Stimulated activated CD8-positive, alpha-beta memory T cell treated with anti-CD3 and anti-CD28 coated beads, Interleukin-7, amount 100 ng/mL, for 48 hours (primary cell): ENCODE measurements at places on chromosomes 7 and 10.
A peak's percentile ranks its signal among the peaks of the same experiment; 100 is the strongest.

DNA sequence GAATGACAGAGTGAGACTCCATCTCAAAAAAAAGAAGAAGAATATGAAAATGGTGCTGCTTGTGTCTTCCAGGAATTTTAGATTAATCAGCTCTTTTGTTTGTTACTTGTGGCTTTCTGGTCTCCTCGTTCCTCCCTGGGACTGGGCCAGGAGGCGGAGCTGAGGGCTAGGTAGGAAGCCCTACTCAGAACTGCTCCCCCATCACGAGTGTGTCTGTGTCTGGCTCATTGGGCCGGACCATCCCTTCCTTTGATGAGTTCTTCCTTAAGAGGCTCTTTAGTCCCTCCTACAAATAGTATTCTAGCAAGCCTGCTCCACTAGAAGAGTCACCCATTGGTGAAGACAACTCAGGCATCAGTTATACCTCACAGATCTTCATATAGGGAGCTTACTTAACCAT, 56.8 kb upstream of the YAE1 start:
- no peak for DNase-seq

DNA sequence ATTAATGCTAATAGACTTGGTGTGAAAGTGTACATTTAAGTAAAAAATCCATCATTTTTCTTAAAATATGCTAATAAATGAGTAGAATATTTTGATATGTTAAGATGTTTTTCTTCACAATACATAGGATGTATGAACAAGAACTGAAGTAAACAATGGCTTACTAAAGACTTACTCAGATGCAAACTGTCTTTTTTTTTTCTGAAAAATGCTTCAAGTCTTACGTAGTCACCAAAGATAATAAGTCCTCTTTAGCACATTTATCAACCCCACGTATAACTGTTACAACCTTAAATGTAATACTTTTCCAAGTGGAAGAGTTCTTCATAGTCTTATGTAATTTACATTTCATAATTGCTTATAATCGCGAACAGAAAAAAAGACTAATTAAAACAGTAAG, 54.8 kb downstream of the MDFIC start:
- no peak for DNase-seq

GRCh38 chr10:26755443-26755903, 58.0 kb downstream of the PDSS1 start:
- no peak for DNase-seq

DNA sequence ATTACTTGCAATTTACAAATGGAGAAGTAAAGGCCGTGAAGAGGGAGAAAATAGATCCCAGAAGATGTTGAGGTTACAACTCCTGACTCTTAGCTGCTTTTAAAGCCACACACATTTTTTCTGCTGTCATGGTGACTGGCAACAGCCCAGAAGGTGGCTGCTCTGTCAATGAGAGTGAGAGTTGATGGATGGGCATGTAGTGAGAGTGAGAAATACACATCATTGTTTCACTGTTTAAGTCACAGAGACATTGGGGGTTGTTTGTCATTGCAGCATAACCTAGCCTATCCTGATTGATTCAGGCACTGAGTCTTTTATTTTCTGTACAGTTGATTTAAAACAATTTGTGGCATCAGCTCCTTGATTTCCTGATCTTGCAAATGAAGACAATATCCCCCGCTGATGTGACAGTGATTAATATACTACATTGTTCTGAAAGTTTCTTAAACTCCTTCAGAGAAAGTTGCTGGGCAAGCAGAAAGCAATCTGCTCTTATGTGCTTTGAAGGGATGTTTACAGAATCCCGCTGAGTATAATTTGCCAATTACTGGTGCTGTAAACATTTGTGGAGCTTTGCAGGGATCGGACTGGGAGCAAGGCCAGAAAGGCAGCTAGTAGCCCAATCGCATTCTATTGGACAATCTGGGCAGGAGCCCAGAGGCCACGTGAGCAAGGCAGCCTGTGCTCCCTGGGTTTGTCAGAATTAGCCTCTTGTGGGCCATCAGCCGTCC, 229.6 kb downstream of the PRPF18 start:
- DNase-seq, result no peak

GRCh38 chr7:121547544-121548092, 151.5 kb upstream of the FAM3C start:
- DNase-seq, result no peak

DNA sequence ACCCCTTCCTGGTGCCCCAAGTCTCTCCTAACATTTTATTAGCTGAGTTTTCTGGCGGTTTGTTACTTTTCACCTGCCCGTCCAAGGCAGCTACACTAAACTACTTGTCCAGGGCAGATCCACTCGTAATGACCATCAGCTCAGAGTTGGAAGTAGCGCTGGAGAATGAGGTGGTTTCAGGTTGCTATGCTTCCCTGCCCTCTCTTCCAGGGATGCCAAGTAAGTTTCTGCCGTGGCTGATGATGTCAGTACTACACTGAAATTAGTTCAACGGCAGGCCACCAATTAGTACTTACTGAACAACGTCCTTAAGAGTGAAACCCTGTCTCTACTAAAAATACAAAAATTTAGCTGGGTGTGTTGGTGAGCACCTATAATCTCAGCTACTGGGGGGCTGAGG, 55.2 kb downstream of the DIP2C start:
- no peak for DNase-seq

GRCh38 chr10:132254841-132255240, 52.9 kb downstream of the STK32C start:
- DNase-seq, result no peak

- no peak for DNase-seq
Observed at GRCh38 chr10:23826421-23826820, 382.5 kb upstream of the KIAA1217 start.

- no peak for DNase-seq
Observed at GRCh38 chr10:15316871-15317464, 54.1 kb downstream of the FAM171A1 start.

DNA sequence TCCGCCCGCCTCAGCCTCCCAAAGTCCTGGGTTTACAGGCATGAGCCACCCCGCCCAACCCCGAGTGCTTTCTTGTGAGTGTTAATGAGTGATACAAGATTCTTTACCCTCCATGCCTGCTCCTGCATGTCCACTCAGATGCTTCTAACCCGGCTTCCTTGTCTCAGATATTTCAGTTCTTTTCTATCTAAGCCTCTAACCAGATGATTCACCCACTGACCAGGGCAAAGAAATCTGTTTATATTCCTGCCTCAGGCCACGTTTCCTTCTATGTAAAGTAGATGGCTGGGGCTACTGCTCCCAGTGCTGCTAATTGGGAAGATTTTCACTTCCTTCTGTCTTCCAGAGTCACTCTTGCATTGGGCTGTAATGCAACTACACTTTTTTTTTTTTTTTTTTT, 395.1 kb upstream of the ANKRD30A start:
- DNase-seq, result no peak

- peak; percentile 59 for DNase-seq
Observed at GRCh38 chr7:98878365-98879197, at the start of gene TRRAP. TRRAP (plus strand) TSS chr7:98878532; CDS start chr7:98881151, 2,619 bp downstream.

DNA sequence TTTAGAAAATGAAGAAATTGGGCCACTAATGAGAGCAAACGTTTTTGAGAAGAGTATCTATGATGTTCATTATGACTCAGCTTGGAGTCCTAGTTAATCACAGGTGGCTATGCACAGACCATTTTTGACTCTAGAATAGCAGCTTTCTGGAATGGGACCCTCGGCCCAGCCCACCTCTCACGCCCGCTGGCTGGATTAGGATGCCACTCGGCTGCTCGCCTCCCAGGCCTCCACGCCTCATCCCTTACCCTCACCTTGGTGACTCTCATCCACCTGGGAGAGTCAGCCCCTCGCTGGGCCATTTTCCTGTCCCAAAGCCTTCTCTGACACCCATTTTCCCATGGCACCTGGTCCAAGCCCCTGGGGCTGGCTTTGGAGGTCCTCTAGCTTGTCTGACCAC, 173.6 kb downstream of the ADAM12 start:
- no peak for DNase-seq

DNA sequence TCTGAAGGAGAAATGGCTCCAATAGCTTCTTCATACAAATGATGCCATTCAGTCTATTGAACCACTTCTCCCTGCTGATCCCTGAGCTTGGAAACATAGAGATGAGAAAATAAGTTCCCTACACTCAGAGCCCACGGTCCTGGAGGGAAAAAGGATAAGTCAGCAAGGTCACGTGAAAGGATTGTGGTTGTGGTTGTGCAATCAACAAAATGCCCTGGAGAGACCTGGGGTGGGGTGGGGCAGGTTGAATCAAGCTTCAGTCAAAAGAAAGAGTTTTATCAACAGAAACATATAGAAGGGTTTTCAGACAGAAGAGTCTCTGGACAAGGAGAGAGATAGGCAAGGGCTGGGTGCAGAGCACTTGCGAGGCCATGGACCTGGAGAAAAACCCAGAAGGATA, 30.1 kb downstream of the C10orf90 start:
- no peak for DNase-seq

DNA sequence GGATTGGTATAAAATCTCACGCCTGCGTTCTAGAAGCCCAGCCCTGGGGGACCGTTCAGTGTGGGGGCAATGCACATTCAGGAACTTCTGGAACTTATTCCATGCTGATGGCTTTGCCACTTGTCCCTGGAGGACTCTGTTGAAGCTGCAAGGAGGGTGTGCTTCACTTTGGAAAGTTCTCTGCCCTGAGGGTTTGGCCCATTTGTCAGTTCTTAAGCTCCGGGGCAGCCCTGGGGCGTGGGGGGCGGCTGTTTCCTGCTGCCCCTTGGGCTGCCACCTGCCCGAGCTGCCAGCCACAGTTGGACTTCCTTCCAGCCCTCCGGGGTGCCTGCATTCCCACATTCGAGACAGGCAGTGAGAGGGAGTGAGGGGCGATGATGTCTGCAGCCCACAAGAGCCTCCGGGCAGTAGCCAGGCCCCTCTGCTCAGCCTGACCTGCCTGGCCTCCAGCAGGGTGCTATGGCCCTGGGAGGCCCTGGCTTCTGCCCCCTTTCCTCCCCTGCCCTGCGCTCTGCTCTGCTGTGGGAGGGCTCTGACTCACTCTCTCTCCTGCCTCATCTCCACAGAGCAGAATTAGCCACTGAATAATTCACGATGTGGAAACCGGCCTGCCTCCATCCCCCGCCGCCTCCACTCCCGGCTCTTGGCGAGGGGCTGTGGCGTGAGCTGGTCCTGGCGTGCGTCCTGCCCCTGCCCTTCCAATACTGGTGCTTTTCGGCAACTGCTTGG, 1.9 kb downstream of the TTYH3 start:
- peak; percentile 39 for DNase-seq

DNA sequence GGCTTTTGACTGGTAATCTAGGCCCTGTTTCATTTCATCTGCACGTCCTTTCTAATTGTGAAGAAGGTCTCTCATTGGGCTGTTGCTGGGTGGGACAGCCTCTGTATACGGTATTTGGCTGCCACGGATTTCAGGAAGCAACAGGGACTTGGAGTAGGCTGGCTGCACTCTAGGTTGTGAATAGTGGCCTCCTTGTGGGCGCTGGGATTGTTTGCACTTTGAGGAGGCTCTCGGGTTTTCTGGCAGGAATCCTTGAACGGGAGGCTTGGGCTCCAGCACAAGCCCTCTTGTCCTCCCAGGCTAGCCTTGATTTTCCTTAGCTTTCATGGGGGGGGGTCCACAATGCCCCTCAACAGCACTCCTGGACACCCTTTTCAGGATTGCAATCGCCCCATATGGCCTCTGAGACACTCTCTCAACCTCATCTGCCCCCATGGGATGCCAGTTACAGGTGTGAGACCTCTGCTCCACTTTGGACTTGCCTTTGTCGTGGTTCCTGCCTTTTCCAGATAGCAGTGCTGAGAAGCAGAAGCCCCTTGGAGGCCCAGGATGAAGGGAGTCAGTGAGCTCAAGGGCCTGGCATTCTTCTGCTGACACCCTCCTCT, 33.9 kb upstream of the ZNF273 start:
- no peak for DNase-seq

- DNase-seq, result no peak
Observed at GRCh38 chr10:18968159-18968558, 80.4 kb upstream of the MALRD1 start.

DNA sequence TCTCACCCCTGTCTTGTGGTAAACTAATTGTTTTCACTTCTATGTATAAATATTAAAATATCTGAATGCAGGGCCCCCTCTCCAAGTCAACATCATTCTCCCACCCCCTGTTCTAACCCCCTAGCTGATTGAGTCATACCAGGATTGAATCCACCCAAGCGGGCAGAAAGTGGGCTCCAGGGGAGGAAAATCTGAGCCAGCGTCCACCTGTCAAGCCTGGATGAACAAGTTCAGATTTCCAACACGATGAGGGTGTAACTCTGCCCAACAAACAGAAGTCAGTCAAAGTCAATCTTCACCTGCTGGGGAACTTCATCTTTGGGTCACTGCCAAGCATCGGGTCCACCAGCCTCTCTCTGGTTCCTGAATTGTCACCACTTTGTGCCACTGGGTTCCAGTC, 162.9 kb upstream of the CELF2 start:
- no peak for DNase-seq
